CD4-positive, alpha-beta T cell treated with Interleukin-15 for 4 hours (primary cell): ENCODE measurements at places on chromosomes 11 and 22.

DNA sequence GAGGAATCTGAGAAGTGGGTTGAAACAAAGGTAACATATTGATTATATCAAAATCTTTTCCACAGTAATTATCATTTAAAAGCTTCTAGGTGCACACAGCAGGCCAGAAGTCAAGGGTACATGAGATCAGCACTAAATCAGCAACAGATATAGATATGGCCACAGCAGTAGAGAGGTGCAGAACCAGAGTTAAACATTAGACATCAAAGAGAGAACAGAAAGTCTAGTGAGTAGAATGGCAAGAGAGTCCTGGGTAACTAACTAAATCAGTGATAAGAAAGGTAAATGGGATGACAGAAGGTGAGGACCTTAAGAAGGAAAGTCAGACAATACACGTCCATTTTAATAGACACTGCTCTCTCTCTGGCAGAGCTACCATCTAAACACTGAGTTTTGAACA is 119.5 kb upstream of the GRIA4 start:
- no peak for DNase-seq

DNA sequence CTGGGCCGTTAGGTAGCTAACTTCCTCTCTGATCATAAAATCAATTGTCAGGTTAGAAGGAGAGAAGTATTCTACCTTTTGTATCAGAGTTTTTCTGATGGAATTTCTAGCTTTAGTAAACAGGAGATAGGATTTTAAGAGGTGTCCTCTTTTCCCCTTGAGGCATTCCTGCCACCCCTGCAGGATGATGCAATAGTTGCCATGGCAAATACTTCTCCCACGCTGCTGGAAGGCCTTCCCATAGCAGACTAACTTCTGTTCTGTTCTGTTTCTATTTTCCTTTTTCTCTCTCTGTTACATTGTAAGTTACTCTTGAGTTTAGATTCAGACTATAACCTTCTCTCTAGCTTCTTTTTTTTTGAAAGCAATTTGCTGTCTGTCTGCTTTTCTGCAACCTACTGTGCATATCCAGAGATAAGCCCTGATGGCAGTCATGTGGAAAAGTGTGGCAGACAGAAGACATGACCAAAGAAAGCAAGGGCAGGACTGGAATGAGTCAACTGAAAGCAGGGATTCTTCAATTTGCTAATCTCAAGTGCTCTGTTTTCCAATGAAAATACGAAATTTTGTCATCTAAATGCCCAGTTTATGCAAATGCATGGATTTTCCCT is 679.1 kb downstream of the DLG2 start:
- DNase-seq, result no peak

GRCh38 chr11:123429913-123430720 is at the start of gene GRAMD1B:
Gene GRAMD1B (plus strand): TSS chr11:123430269. CDS start chr11:123430793, 524 bp downstream.
- DNase-seq, result peak; percentile 61

DNA sequence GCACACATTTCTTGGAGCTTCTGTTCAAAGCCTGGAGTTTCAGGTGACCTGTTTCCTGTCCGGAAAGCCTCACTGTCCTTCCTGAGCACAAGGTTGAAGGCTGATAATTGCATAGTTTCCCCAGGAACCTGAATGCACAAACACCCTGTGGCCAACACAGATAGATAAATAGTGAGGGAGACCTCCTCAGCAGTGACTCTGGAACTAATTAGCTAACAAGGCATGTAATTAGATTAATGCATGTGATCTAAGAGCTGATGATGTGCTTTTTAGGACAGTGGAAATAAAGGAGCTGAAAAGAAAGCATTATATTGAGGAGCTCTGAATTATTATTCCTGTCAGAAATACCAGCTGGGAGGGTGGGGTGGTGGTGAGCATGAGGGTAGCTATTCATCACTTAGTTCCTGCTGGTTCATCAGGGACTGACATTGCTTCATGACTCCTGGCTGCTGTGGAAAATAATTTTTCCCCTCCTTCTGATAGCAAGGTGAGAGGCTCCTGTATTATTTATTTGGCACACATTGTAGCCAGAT is 101.1 kb downstream of the NELL1 start:
- DNase-seq, result no peak

GRCh38 chr11:81916451-81916850 is 817.2 kb downstream of the FAM181B start:
- DNase-seq, result no peak

DNA sequence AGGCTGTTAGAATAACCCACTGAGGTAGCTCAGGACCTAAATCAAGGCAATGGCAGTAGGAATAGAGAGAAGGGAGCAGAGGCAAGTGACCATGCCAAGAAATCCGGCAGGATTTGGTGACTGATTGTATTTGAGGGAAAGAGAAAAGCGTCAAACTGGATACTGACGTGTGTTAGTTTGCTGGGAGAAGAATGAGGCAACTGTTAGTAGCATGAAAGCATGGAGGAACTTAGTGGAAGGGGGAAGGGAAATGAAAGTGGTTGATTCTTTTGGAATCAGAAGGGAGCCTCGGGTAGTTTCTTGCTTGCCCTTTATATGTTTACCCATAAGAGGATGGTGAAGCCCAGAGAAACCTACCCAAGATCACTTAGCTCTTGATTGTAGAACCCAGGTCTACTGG is 8.3 kb downstream of the PPFIBP2 start:
- DNase-seq, result no peak
